ENCODE measurements at places on chromosomes 6 and 20.
A peak's percentile ranks its signal among the peaks of the same experiment; 100 is the strongest.

DNA sequence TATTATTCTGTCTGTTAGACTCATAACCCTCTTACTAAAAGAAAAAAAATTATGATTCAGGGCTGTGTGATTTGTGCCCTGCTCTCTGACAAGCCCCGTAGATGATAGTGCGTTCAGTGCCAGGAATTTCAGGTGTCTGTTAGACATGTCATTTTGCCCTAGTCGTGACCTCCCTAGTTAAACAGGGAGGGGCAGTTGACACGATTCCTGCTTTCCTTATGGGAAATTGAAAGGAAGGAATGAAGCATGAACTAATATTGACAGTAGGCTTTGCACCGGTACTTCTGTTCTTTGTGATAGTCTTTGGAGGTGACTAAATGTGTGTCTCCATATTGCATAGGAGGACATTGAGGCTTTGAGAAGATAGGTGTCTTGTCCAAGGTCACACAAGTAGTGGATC, 26.3 kb downstream of the RPRD1B start:
- no peak for DNase-seq

GRCh38 chr6:121925534-121926255, 473.8 kb upstream of the HSF2 start:
- DNase-seq, result no peak

DNA sequence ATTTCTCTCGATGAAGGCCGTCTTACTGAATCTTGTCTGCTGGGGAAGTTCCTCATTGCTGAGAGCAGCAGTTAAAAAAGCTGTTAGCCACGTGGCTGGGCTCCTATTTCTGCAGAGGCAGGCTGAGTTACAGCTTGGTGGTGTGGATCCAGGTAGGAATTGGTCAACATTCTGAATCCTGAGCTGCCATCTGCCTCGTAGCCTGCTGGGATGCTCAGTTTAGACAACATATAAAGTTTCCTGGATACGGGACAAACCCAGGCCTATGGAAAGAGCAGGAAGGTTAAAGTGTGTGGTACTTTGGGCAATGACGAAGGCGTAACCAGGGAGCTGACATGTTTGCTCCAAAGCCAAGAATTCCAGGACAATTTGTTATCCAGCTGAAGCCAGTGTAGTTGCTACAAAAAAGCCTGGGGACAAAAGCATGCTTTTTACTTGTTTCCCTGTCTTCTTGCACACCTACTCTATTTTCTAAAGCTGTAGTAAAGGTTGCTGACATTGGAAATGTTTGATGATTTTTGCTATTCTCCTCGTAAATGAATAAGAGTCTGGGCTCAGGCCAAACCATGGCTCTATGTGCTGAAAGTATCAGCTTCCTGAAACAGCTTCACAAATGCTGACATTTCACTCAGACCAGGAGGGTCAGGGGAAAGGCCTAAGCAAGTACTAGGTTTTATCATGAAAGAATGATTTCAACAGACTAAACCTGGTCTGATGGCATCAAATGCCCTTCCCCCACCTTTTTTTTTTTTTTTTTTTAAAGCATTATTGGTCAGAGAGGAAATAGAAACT, 12.4 kb upstream of the MYLK2 start:
- DNase-seq, result no peak

DNA sequence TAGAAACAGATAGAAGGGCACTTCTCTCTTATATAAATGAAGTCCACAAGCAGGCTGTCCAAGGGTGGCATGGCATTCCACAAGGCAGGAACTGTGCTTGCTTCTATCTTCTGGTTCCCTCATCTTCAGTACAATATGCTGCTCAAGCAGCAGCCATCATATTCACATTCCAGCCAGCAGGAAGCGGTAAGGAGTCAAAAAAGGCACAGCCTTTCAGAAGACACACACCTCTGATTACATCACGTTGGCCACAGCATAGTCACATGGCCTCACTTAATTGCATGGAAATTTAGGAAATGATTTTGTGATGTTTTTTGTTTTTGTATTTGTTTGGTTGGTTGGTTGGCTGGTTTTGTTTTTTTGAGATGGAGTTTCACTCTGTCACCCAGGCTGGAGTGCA, 19.0 kb downstream of the REM1 start:
- DNase-seq, result peak; percentile 49

DNA sequence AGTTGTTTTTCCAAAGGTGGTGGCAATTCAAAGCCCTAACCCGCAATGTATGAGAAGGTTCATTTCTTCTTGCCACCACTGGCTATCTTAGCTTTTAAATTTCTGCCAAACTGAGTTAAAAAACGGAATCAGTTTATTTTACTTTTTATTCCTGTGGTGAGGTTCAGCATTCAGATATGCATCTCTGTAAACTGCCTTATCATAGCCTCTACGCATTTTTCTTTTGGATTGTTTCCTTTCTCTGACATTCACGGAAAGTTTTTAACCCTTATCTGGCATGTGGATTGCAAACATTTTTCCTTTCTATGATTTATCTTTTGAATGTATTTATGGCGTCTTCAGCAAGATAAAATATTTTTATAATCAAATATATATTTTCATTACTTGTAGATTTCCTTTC, 37.7 kb downstream of the AK9 start:
- no peak for DNase-seq

DNA sequence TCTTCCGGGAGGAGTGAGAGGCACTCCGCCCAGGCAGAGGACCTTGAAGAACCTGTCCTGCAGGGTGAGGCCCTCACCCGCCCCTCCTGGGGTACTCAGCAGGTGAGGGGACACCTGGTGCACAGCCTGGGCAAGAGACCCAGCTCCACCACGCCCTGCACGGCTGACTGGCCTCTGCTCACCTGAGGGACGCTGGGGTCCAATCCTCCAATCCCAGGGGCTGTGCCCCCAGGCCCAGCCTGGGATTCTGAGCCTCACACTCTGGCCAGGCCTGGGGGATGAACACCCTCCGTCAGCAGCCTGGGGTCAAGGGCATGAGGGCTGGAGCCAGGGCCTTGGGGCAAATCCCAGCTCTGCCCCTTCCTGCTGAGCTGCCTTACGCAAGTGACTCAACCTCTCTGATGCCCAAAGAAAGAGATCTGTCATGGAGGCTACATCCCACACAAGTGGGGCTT, 149.9 kb upstream of the PTPN1 start:
- no peak for DNase-seq

- no peak for DNase-seq
Observed at GRCh38 chr6:9511157-9511556, 903.7 kb downstream of the TFAP2A start.

DNA sequence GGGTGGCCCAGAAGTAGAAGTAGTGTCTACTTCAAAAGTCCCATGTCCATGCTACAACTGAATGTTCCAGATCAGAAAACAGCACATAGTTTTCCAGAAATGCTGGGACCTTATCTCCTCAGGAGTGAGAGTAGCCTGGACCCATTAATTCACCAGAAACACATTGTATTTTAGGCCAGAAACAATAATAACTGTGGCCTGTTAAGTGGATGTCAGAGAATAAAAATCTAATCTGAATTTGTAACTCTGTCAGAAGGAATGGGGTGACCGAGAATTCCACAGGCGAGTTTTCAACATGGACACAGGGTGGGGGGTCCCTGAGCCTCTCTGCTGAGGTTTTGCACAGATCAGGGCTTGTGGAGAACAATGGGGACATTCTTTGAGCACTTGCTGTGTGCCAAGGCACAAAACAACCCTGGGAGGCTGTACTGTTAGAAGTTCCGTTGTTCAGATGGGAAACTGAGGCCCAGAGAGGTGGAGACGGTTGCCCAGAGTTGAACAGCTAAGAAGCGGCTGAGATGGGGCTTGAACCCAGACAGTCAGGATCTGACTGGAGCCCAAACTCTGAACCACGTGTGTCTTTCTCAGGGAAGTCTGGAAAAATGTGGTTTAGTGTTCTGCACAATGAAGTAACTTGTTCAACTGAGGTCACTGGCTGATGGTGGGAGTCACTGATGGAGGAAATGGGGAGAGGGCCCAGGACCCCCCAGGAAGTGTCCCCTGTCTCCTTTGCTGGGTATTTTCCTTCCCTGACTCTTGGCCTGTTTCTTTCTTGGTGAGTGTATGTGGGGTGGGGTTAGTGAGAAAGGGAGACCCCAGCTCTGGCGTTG, 44.2 kb downstream of the SNAI1 start:
- DNase-seq, result no peak

DNA sequence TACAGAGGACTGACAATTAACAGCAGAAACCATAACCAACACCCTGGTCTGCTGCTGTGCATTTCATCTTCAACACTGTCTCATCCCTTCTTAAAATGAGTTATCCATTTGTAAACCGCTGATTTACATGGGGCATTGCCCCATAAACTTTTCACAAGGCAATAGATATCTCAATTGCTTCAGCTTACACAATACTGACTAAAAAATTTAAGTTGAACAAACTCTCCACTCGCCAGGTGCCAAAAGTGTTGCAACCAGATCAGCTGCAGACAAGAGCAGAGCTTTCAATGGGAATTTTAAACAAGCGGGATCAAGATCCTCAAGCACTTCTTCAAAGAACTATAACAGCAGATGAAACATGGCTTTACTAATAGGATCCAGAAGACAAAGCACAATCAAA, 183.0 kb downstream of the TASP1 start:
- DNase-seq, result no peak

- no peak for DNase-seq
Observed at GRCh38 chr6:148441454-148441911, 98.8 kb downstream of the SASH1 start.

- no peak for DNase-seq
Observed at GRCh38 chr6:109428889-109429477, 11.4 kb downstream of the PPIL6 start.

GRCh38 chr20:41003143-41003935, 25.3 kb upstream of the TOP1 start:
- DNase-seq, result peak; percentile 78

DNA sequence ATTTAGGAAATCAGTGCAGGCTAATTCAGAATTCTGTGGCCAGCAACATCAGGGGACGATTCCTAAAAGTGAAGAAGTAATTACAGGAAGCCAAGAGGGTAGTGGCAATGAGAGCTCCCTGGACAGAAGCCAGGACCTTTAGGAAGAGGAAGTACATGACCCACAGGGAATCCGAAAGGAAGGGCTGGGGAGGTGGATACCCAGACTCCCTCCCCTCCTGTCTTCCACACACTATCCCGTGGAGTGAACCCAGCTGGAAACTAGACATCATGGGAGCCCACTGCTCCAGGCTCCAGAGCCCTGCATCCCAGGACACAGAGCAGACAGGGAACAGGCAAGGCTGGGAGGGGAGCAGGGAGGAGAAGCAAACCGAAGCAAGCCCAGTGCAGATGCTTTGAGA, 83.0 kb downstream of the SNX5 start:
- DNase-seq, result no peak

DNA sequence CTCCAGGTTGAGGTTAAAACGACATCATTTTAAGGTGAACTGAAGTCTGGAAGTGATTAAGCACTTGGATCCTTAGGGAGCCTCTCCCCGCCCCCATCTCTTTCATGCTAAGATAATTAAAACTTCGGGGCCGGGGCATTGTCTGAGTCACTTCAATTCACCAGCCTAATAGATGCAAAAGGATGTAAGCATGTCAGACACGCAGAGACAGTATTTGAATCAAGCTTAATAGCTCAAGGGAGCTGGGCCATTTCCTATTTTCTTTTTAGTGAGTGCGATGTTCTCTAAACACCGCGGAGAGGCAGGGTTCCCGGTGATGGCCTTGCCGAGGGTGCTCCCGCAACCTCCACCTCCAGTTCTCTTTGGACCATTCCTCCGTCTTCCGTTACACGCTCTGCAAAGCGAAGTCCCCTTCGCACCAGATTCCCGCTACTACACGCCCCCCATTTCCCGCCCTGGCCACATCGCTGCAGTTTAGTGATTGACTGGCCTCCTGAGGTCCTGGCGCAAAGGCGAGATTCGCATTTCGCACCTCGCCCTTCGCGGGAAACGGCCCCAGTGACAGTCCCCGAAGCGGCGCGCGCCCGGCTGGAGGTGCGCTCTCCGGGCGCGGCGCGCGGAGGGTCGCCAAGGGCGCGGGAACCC, 516 bp upstream of the IRF4 start:
- no peak for DNase-seq

GRCh38 chr20:45991616-45992015, 17.1 kb upstream of the MMP9 start:
- DNase-seq, result no peak

GRCh38 chr6:159389695-159390094, 220.5 kb downstream of the FNDC1 start:
- no peak for DNase-seq

GRCh38 chr6:6679633-6680032, 91.1 kb downstream of the LY86 start:
- no peak for DNase-seq

- no peak for DNase-seq
Observed at GRCh38 chr20:57212534-57213276, 53.7 kb downstream of the BMP7 start.

DNA sequence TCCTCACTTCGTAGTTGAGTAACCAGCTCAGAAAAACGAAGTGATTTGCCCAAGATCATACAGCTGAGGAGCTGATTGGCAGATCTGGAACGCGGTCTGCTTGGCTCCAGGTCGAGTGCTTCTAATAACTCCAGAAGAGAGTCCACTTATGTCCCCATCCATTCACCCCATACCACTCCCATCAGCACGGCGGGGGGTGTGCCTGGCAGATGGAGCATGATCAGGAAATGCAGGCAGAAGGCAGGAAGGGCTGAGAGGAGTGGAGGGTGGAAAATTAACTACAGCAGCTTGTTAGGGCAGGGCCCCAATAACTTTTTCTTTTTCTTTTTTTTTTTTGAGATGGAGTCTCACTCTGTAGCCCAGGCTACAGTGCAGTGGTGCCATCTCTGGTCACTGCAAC, 15.0 kb downstream of the FITM2 start:
- no peak for DNase-seq
